ENCODE measurements at places on chromosomes 12 and 14.

- no peak for DNase-seq
Observed at GRCh38 chr14:96576359-96576758, 74.2 kb downstream of the PAPOLA start.

DNA sequence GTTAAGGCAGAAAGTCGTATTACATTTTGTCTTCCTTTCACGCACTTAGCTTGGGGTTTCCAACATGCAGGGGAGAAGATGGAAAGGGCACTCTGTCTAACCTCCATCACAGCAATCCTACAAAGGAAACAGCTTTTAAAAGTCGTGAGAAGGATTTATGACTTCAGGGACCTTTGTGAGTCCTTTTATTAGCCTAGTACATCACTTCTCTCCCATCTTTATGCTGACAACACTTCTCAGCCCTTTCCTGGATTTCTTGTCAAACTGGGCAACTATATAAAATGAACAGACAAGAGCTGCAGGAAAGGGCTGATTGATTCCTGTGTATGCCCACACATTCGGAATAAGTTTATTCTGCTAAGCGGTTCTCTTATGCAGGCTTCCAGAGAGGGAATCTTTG lies 159.0 kb downstream of the DERA start:
- no peak for DNase-seq

GRCh38 chr12:291153-291723 lies 28.6 kb upstream of the SLC6A13 start:
- DNase-seq = no peak

- no peak for DNase-seq
Observed at GRCh38 chr14:68250927-68251768, 431.6 kb downstream of the RAD51B start.

DNA sequence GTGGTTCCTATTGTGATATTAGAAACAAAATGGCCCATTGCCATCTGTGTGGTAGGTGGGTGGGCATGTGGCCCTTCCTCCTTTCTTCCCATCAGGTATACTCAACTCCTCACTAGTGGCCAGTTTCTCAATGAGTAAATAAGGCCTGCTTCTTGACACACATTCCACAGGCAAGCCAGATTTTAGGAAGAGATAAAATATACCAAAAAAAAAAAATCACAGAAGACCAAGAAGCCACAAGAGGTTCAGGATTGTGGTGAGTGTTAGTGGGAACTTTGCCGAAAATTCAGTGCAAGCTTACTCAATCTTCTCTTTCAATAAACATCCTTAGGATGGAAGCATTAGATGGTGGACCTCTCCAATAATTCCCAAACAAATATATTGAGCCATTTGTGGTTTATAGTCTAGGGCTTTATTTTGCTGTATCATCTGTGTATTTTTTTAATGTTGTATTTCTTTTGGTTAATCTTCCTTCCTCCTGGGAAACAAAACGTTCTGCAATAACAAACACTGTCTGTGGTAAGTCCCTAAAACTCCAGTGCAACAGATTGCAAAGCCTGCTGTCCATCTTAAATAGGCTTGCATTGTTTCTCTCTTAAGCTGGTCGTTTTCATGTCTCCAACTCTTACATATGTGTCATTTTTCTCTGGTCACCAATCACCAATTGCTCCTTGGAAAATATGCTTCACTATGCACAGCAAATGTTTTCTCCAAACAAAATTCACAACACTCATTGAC lies 289.9 kb upstream of the KITLG start:
- no peak for DNase-seq

DNA sequence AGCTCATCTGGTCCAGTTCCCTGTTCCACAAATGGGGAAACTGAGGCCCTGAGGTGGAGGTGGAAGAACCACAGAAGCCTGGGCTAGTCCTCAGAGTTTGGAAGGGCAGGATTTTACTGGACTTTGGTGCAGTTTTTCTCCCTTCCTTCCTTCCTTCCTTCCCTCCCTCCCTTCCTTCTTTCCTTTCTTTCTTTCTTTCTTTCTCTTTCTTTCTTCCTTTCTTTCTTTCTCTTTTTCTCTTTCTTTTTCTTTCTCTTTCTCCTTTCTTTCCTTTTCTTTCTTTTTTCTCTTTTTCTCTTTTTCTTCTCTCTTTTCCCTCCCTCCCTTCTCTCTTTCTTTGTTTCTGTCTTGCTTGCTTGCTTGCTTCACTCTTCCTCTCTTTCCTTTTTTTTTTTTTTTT lies 95.7 kb upstream of the TBX3 start:
- DNase-seq = no peak
